Naive thymus-derived CD4-positive, alpha-beta T cell (primary cell): ENCODE measurements at places on chromosomes 12 and 14. TPM values are rescaled to one million over a fixed set of nuclear protein-coding genes. Genes with fewer than 3 reads are reported as not detected.
A peak's percentile ranks its signal among the peaks of the same experiment; 100 is the strongest.

GRCh38 chr14:75240781-75241180, 37.8 kb upstream of the FOS start:
- H3K27ac ChIP-seq = no peak overlapping the region
- DNase-seq = no peak
- H3K4me3 ChIP-seq = no peak overlapping the region
- H3K36me3 ChIP-seq = no peaks in the 10 kb centered on the region
- H3K4me1 ChIP-seq = no peaks in the 10 kb centered on the region
- H3K27me3 ChIP-seq = no peaks in the 10 kb centered on the region

GRCh38 chr12:123028475-123028874, 48.0 kb downstream of the ARL6IP4 start:
- H3K4me1 ChIP-seq = peaks cover 7% of the 10 kb centered on the region
- no peak overlapping the region for H3K4me3 ChIP-seq
- peak overlapping the region; percentile 27 for H3K27ac ChIP-seq
- H3K27me3 ChIP-seq = no peaks in the 10 kb centered on the region
- peak; percentile 18 for DNase-seq
- H3K36me3 ChIP-seq = peaks cover 67% of the 10 kb centered on the region

- DNase-seq = no peak
- no peaks in the 10 kb centered on the region for H3K36me3 ChIP-seq
- H3K4me3 ChIP-seq = no peak overlapping the region
- H3K27me3 ChIP-seq = no peaks in the 10 kb centered on the region
- no peaks in the 10 kb centered on the region for H3K4me1 ChIP-seq
Observed at GRCh38 chr12:72618764-72619163, 346.6 kb downstream of the TRHDE start.

DNA sequence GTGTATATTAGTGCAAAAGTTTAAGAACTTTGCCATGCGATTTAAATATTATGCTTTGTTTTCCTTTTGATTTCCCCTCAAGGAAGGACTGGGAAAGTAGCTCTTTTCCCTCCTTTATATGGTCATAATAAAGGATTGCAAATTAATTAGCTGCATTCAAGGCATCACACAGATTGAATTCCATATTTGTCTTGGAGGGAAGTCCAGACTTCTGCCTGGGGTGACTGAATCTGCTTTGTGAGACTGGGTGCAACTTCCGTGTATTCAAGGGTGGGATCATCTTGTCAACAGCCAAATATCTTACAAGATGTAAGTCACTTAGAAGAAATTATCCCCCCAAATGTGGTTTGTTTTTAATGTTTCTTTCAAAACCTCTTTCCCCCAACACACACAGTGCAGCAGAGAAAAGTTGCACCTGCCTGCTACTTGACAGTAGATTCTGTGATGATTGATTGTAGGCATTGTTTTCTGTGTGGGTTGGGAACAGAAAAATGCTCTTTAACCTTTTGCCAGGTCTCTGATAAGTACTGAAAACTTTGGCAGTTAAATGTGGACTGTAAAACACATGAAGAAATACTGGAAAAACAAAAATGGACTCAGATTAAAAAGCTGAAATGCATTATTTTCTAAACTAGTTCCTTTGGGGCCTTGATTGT, 28.4 kb downstream of the STK38L start:
- no peak overlapping the region for H3K4me3 ChIP-seq
- H3K27me3 ChIP-seq = no peaks in the 10 kb centered on the region
- no peaks in the 10 kb centered on the region for H3K4me1 ChIP-seq

DNA sequence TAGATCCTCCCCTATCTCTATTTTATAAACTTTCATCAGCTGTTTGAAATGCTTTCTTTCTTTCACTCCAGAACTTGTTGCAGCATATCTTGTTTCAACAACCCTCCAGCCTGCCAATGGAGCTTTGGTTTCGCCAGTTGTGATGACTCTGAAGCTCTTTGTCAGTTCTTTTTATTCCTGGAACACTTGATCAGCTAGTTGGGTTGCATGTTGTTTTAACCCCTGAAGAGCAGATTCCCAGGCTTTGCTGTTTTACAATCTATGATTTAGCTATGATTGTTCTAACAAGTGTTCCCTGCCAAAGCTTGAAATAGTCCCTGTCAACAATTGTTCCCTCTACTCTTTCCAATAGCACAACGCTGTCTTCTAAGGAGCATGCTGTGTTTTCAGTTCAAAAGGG, 50.6 kb upstream of the FUT8 start:
- DNase-seq = no peak
- no peak overlapping the region for H3K27ac ChIP-seq
- H3K36me3 ChIP-seq = no peaks in the 10 kb centered on the region

DNA sequence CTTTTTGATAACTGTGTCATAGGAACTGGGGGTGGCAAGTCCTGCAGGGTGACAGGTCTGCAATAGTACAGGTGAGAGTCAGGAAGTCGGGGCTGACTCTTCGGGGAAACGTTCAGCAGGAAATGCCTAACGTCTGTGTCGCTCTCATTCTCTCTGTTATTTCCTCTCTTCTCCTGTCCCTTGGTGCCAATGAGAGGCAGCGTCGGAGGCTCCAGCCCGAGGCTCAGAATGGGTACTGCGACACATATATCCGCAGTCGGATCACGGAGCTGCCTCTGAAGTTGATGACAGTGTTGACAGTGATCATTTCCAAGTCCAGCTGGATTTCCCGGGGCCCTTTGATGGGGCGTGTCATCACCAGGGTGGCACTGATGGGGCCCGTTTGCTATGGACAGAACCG, 2.7 kb upstream of the TC2N start:
- DNase-seq = peak; percentile 85
- H3K4me3 ChIP-seq = peak overlapping the region; percentile 43
- H3K27ac ChIP-seq = peak overlapping the region; percentile 91
- H3K27me3 ChIP-seq = no peaks in the 10 kb centered on the region
- H3K4me1 ChIP-seq = peaks cover 70% of the 10 kb centered on the region
- H3K36me3 ChIP-seq = no peaks in the 10 kb centered on the region

DNA sequence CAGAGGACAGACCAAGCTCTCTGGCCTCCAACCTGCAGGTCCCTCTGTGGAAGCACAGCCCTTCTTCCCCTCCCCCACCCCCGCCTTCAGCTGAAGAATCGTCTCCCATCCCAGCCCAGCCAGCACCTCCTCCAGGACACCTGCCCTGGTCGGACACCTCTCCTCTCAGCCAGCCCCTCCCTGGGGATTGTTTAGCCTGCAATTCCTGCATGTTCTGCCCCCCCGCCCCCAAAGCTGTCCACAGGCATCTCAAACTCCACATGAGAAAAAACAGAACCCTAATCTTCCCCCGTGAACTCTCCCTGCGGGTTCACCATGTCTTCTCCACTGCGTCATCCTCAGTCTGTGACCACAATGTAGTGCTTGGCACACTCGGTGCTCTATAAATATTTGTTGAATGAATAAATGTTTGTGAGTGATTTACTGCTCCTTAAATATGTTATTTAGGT, 24.1 kb downstream of the PRIMA1 start:
- no peak overlapping the region for H3K4me3 ChIP-seq
- H3K27ac ChIP-seq = no peak overlapping the region
- H3K27me3 ChIP-seq = no peaks in the 10 kb centered on the region
- no peak for DNase-seq
- no peaks in the 10 kb centered on the region for H3K4me1 ChIP-seq

DNA sequence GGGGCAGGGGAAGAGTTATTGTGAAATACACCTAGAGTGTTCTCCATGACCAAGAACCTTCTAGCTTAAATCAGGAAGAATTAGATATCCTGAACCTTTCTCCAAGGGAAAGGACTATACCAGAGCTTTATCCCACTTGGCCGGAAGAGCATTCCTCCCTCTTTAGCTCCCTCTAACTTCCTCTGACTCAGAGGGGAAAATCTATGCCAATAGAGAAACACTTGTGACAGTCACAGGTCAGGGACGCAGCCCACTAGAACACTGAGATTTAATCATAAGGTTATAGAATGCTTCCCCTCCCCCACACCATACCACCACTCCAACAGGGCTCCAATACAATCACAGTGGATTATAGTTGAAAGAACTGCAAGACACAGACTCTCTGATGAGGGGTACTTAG, 55.4 kb upstream of the RFX4 start:
- DNase-seq = no peak
- no peak overlapping the region for H3K27ac ChIP-seq
- no peak overlapping the region for H3K4me3 ChIP-seq
- no peaks in the 10 kb centered on the region for H3K27me3 ChIP-seq
- H3K4me1 ChIP-seq = no peaks in the 10 kb centered on the region
- H3K36me3 ChIP-seq = no peaks in the 10 kb centered on the region

DNA sequence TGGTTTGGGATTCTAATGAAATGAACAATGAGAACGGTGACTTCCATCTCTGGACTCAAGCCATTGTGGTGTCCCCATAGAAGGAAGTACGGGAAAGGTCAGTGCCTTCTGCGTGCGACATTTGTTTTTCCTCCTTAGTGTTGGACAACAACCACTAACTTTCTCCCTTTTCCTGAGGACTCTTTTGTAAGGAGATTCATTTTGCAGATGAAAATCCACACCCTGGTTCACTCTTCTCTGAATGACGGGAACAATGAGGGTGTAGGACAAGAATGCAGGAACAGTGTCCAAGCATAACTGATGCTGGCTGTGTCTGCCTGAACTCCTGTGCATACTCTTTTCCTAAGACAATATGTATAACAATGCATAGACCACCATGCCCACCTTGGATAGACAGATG, 176.4 kb downstream of the STXBP6 start:
- H3K4me3 ChIP-seq = no peak overlapping the region
- no peak overlapping the region for H3K27ac ChIP-seq
- H3K36me3 ChIP-seq = no peaks in the 10 kb centered on the region
- H3K27me3 ChIP-seq = no peaks in the 10 kb centered on the region

GRCh38 chr14:23299211-23299957, 3.3 kb downstream of the PPP1R3E start:
- no peak overlapping the region for H3K4me3 ChIP-seq
- peak overlapping the region; percentile 95 for H3K27ac ChIP-seq
- H3K27me3 ChIP-seq = no peaks in the 10 kb centered on the region
- H3K4me1 ChIP-seq = peaks cover 25% of the 10 kb centered on the region

DNA sequence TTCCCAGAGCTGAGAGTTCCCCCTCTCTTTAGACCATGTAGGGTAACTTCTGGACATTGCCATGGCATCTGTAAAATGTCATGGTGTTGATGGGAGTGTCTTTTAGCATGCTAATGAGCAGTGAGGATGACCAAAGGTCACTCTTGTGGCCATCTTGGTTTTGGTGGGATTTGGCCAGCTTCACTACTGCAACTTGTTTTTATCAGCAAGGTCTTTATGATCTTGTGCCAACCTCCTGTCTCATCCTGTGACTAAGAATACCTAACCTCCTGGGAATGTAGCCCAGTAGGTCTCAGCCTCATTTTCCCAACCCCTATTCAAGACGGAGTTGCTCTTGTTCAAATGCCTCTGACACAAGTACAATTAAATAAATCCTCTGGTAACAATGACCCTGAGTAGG, 244.4 kb downstream of the NEDD1 start:
- H3K4me3 ChIP-seq = no peak overlapping the region
- H3K27me3 ChIP-seq = no peaks in the 10 kb centered on the region
- no peak for DNase-seq
- no peaks in the 10 kb centered on the region for H3K36me3 ChIP-seq
- no peak overlapping the region for H3K27ac ChIP-seq

DNA sequence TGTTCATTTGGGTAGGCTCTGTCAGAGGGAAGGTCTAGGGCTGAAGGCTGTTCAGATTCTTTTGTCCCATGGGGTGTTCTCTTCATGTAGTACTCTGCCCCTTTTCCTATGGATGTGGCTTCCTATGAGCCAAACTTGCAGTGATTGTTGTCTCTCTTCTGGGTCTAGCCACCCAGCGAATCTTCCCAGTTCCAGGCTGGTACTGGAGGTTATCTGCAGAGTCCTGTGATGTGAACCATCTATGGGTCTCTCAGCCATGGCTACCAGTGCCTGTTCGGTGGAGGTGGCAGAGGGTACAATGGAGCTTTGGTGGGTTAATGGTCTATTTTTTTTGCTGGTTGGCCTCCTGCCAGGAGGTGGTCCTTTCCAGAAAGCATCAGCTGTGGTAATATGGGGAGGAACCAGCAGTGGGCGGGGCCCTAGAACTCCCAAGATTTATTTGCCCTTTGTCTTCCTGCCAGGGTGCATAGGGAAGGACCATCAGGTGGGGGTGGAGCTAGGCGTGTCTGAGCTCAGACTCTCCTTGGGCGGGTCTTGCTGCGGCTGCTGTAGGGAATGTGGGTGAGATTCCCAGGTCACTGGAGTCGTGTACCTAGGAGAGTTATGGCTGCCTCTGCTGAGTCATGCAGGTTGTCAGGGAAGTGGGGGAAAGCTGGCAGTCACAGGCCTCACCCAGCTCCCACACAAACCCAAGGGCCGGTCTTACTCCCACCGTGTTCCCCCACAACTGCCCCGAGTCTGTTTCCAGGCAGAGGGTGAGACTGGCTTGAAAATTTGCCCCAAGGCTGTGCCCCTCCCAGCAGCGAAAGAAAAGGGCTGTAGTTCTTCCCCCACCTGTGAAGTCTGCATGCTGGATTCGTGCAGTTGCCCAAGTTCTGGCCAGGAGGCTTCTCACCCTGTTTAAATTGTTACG, 17.5 kb downstream of the MTRFR start:
- no peaks in the 10 kb centered on the region for H3K36me3 ChIP-seq
- DNase-seq = no peak
- H3K27me3 ChIP-seq = no peaks in the 10 kb centered on the region
- H3K27ac ChIP-seq = peak overlapping the region; percentile 51

GRCh38 chr12:60035835-60036234, 440.0 kb downstream of the SLC16A7 start:
- no peak overlapping the region for H3K4me3 ChIP-seq
- no peaks in the 10 kb centered on the region for H3K36me3 ChIP-seq
- no peaks in the 10 kb centered on the region for H3K27me3 ChIP-seq

- peaks cover 2% of the 10 kb centered on the region for H3K4me1 ChIP-seq
- H3K36me3 ChIP-seq = no peaks in the 10 kb centered on the region
- no peaks in the 10 kb centered on the region for H3K27me3 ChIP-seq
- no peak for DNase-seq
Observed at GRCh38 chr12:47894068-47894467, 10.7 kb downstream of the VDR start.

DNA sequence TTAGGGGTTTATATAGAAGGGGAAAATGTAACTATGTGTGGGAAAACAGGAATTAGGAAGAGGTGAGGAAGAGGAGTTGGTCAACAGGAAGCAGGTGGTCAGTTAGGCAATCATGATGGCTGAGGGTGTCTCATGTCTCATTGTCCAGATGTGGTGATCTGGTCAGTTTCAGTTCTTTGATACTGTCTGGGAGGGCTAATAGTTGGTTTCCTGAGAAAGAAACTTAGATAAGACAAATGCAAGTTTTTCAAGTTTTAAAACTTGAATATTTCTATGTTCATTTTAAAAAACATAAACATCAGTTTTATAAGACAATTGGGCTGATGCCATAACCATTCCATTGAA, 1121.8 kb upstream of the USP15 start:
- H3K4me1 ChIP-seq = no peaks in the 10 kb centered on the region
- no peak overlapping the region for H3K27ac ChIP-seq
- no peaks in the 10 kb centered on the region for H3K36me3 ChIP-seq
- no peak overlapping the region for H3K4me3 ChIP-seq
- DNase-seq = no peak

- no peaks in the 10 kb centered on the region for H3K4me1 ChIP-seq
- no peak overlapping the region for H3K27ac ChIP-seq
- H3K4me3 ChIP-seq = no peak overlapping the region
- H3K27me3 ChIP-seq = no peaks in the 10 kb centered on the region
Observed at GRCh38 chr14:103949131-103949790, 6.9 kb upstream of the RD3L start.

GRCh38 chr14:62003701-62004100, 241.5 kb downstream of the SNAPC1 start:
- no peaks in the 10 kb centered on the region for H3K27me3 ChIP-seq
- DNase-seq = no peak
- H3K36me3 ChIP-seq = no peaks in the 10 kb centered on the region
- no peak overlapping the region for H3K4me3 ChIP-seq
- no peaks in the 10 kb centered on the region for H3K4me1 ChIP-seq

DIO2 gene
- not detected for total RNA-seq

CDKL1 gene
- total RNA-seq = 4.7 TPM

AICDA gene
- total RNA-seq = not detected

PSME1 gene
- total RNA-seq = 202 TPM

OTUB2 gene
- total RNA-seq = 2.5 and 2.6 TPM in 2 replicates
